Lung (tissue), 17 donors: ENCODE measurements at places on chromosomes 3 and 15. TPM values are rescaled to one million over a fixed set of nuclear protein-coding genes. Genes with fewer than 3 reads are reported as not detected.

ANKUB1 gene
- total RNA-seq: 3.5 TPM

GRCh38 chr15:38253351-38253781 is 730 bp downstream of the SPRED1 start:
- H3K36me3 ChIP-seq: no peaks in the 10 kb centered on the region
- H3K27ac ChIP-seq: peak overlapping the region; percentile 96
- no peaks in the 10 kb centered on the region for H3K27me3 ChIP-seq
- DNase-seq: peak; percentile 12
- H3K4me1 ChIP-seq: peaks cover 20% of the 10 kb centered on the region

DNA sequence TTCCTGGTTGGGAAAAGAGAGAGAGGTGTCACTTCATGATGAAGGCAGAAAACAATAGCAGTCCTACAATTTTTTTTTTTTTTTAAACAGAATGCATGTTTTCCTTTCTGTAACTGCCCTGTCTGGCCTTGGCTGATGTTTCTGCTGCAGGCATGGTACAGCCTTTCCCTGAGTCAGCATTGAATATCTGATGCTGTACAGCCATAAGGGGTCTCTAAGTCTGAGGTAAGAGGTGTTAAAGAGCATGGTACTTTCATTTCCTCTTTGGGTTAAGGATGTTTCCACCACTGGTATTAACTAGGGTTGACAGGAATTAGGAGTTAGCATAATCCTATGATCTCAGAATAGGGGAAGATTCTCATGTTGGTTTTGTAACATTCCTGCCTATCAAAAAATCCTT is 147.4 kb downstream of the CHST2 start:
- no peaks in the 10 kb centered on the region for H3K4me1 ChIP-seq
- peak; percentile 24 for DNase-seq
- peaks cover 8% of the 10 kb centered on the region for H3K36me3 ChIP-seq
- H3K27ac ChIP-seq: no peak overlapping the region
- no peaks in the 10 kb centered on the region for H3K27me3 ChIP-seq

CDHR4 gene
- 7.8 TPM for total RNA-seq

DNA sequence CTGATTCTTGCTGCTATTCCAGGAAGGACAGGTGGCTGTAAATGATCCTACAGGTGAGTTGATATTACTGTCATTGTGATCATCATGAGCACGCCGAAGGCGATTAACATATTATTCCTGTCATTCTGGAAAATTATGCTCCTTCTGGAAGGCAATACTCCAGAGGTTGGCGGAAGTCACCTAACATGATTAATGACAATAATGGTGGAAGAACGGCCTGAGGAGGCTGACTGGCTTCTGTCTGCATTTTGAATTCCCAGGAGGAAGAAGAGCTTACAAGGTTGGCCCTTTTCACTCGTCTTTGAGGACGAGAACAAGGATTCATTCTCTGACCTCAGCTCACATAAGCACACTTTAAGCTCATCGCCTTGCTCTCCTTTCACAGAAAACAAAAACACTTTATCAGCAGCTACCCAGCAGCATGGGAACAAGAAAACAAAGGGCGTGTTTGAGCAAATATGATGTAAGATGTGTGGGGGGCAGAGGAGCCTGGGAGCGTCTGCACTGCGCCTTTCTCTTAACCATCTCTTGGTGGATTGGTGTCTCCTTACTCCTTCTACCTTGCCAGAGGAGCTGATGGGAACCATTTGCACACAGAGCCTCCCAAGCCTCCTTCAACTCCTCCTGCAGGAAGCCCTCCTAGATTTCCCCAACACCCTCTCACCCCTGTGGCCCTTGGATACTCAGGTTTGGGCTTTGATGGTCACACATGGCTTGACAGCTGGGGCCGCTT is 23.0 kb downstream of the ACSBG1 start:
- H3K4me3 ChIP-seq: no peak overlapping the region
- no peak for DNase-seq
- no peak overlapping the region for H3K27ac ChIP-seq

- no peak overlapping the region for H3K4me3 ChIP-seq
- no peak for DNase-seq
- no peaks in the 10 kb centered on the region for H3K4me1 ChIP-seq
- no peaks in the 10 kb centered on the region for H3K36me3 ChIP-seq
Observed at GRCh38 chr3:188674595-188674994, 497.2 kb upstream of the TPRG1 start.

FOXB1 gene
- not detected for total RNA-seq

DNA sequence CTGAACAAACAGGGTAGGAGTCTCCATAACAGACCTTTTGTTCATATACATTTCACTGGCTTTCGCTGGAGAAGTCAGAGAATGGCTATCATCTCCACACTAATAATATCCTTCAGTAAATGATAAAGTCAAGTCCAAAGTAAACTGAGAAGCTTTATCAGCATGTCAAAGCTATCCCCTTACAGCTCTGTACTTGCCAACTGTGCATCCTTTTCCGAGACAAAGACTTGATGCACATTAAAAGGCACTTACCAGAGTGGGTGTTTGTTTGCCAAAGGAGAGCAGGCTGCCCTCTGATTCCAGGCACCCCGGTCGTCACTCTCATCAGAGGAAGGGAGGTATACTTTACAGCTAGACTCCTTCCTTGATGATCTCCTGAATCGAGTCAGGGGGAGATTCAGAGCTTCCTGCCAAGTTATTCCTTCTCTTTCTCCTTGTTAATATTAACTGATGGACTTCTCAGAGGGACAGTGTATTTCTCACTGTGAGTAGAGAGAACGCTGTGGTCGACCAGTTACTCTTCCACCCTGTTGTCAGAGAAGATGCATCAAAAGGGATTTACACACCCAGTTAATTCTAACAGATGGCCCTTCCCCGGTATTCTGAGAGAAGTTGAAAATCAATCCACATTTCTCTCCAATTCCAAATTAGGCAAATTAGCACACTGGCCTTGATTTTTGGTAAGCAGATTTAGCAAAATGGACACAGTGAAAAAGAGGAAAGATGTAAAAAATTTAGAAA is 504.7 kb upstream of the NR2F2 start:
- peaks cover 9% of the 10 kb centered on the region for H3K4me1 ChIP-seq
- no peaks in the 10 kb centered on the region for H3K36me3 ChIP-seq
- H3K27ac ChIP-seq: no peak overlapping the region
- no peak overlapping the region for H3K4me3 ChIP-seq

DNA sequence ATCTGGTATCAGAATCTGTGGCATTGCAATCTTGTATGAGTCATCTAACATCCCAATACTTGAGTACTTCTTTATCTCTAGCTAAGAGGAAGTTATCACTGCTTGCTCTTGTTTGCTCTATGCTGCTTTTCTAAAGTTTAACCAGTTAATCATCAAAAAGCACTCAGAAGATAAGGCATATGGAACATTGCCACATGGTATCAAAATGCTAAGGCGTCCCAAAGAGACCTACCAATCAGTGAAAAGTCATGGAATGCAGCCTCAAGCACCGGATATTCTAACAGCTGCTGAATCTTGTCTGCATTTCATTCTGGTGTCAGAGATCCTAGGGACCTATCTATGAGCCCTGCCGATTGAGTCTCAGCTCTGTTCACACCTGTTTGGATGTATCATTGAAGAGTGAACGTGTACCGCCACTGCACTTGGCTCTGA is 192.8 kb downstream of the ARPP21 start:
- no peak overlapping the region for H3K27ac ChIP-seq
- no peak for DNase-seq
- H3K36me3 ChIP-seq: no peaks in the 10 kb centered on the region
- H3K4me1 ChIP-seq: no peaks in the 10 kb centered on the region

- no peaks in the 10 kb centered on the region for H3K36me3 ChIP-seq
- no peak overlapping the region for H3K4me3 ChIP-seq
- H3K27me3 ChIP-seq: no peaks in the 10 kb centered on the region
- DNase-seq: no peak
Observed at GRCh38 chr15:52069559-52069958, 43.0 kb downstream of the BCL2L10 start.

- H3K27me3 ChIP-seq: no peaks in the 10 kb centered on the region
- no peak overlapping the region for H3K27ac ChIP-seq
- no peaks in the 10 kb centered on the region for H3K4me1 ChIP-seq
- DNase-seq: no peak
- H3K36me3 ChIP-seq: no peaks in the 10 kb centered on the region
Observed at GRCh38 chr3:124230998-124231397, 239.1 kb upstream of the ROPN1 start.

- H3K27me3 ChIP-seq: no peaks in the 10 kb centered on the region
- no peaks in the 10 kb centered on the region for H3K36me3 ChIP-seq
- H3K4me3 ChIP-seq: no peak overlapping the region
- DNase-seq: no peak
- H3K27ac ChIP-seq: no peak overlapping the region
Observed at GRCh38 chr3:43957553-43957952, 266.8 kb downstream of the ABHD5 start.

DNA sequence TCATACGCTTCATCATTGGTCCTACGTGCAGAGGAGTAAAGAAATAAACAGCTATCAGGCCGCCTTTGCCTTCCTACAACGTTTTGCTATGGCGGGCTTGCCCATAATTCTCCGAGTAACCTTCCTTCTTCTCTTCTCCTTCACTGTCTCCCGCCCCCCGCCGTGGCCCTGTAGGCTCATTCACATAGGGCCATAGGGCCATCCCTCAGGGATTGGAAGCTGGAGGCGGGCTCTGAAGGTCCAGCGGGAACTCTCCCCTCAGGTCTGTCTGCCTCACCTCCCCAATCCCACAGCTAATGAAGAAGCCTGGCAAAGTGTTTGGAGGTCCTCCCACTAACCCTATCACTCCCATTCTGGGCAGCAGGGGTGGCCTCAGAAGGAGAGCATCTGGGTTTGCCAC is 43.6 kb downstream of the SEMA5B start:
- H3K4me3 ChIP-seq: no peak overlapping the region
- H3K27ac ChIP-seq: no peak overlapping the region
- H3K4me1 ChIP-seq: peaks cover 22% of the 10 kb centered on the region
- H3K36me3 ChIP-seq: no peaks in the 10 kb centered on the region
- no peaks in the 10 kb centered on the region for H3K27me3 ChIP-seq
- no peak for DNase-seq

- DNase-seq: peak; percentile 32
- H3K27ac ChIP-seq: no peak overlapping the region
- H3K36me3 ChIP-seq: no peaks in the 10 kb centered on the region
- no peaks in the 10 kb centered on the region for H3K4me1 ChIP-seq
- H3K4me3 ChIP-seq: no peak overlapping the region
- no peaks in the 10 kb centered on the region for H3K27me3 ChIP-seq
Observed at GRCh38 chr3:184472723-184473428, 88.7 kb upstream of the EPHB3 start.

DNA sequence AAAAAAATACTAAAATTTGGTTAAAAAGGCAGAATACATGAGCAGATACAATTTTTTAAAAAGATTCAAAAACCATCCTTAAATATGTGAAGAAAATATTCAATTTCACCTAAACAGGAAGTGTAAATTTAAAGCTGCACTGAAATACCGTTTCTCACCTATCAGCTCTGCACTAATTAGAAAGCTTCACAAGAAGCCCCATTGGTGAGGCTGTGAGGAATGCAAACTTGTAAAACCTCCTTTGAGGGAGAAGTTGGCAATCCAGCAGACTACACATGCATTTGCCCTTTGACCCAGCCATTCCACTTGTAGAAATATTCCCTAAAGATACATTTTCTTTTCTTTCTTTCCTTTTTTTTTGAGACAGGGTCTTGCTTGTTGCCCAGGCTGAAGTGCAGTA is 18.8 kb downstream of the BLM start:
- H3K36me3 ChIP-seq: no peaks in the 10 kb centered on the region
- no peak overlapping the region for H3K4me3 ChIP-seq
- H3K27ac ChIP-seq: no peak overlapping the region

TGM4 gene
- not detected for total RNA-seq

TADA3 gene
- 48.7 TPM for total RNA-seq

DNA sequence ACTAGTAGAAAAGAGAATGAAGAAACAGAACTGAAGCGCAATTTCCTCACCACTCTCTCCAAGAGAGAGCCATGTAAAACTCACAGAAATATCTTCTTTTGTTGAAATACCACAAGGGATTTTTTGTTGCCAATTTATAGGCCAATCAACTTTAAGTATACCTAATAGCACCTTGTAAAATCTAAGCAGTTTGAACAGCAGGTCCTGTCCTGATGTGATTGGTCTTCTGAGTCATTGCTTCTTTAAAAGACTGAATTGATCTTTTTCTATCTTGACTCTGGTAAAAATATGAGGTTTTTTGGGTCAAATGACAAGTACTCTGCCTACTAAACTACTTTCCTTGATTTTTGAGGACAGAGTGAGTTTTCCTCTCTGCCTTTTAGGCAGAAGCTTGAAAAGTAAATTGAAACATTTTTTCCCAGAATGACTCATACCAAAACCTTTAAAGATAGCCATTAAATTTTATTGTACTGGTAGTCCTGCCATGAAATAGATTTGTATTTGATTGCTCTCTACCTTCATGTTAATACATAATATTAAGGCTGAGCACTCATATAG is 343.9 kb upstream of the CBLB start:
- no peak for DNase-seq
- H3K4me3 ChIP-seq: no peak overlapping the region
- H3K27ac ChIP-seq: no peak overlapping the region
- no peaks in the 10 kb centered on the region for H3K27me3 ChIP-seq
- no peaks in the 10 kb centered on the region for H3K4me1 ChIP-seq

- H3K27me3 ChIP-seq: no peaks in the 10 kb centered on the region
- H3K27ac ChIP-seq: no peak overlapping the region
- DNase-seq: peak; percentile 68
- peaks cover 11% of the 10 kb centered on the region for H3K4me1 ChIP-seq
Observed at GRCh38 chr3:193826159-193826795, 233.3 kb downstream of the OPA1 start.

- no peaks in the 10 kb centered on the region for H3K27me3 ChIP-seq
- no peaks in the 10 kb centered on the region for H3K4me1 ChIP-seq
- no peak overlapping the region for H3K27ac ChIP-seq
Observed at GRCh38 chr3:67724434-67724833, 70.0 kb upstream of the SUCLG2 start.
